ENCODE measurements at places on chromosomes 1 and 21. TPM values are rescaled to one million over a fixed set of nuclear protein-coding genes. Genes with fewer than 3 reads are reported as not detected.

DNA sequence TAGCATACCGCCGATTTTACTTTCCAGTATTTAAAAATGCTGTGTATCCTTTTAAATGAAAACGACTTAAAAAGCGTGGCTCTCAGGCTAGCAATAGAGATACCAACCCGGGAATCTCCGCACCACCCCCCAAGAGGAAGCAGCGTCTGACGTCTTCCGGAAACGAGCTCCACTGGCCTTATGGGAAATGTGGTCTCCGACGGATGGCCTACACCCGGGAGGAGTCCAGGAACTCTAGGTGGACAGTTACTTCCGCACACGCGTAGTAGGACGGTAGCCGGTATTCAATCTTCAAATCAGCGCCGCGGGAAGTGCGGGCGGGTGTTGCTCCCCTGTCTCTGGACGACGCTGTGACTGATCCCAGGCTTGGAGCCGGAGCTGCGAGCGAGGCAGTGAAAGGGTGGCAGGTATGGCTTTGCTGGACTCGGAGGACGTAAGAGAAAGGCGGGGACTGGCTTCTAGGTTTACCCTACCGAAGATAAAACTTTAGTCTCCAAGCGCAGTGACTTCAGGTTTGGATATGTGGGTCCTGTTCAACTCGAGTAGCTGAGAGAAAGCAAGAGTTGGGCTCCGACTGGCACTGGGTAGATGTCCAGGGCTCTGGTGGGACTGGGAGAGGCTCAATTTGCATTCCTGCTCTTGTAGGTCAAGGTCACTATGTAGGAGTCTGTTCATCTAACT lies at the start of gene ZNF684:
TSS of gene ZNF684 (plus strand) at position 257 of the 681 bp plus-strand sequence. CDS start 1,530 bp downstream, outside the sequence.
- H3K27me3 ChIP-seq = peaks cover 2% of the 10 kb centered on the region
- DNase-seq = peak; percentile 83
- peaks cover 26% of the 10 kb centered on the region for H3K4me1 ChIP-seq
- peak within 1 kb of the TSS; percentile 88 for H3K27ac ChIP-seq
- peak within 1 kb of the TSS; percentile 97 for H3K4me3 ChIP-seq

DNA sequence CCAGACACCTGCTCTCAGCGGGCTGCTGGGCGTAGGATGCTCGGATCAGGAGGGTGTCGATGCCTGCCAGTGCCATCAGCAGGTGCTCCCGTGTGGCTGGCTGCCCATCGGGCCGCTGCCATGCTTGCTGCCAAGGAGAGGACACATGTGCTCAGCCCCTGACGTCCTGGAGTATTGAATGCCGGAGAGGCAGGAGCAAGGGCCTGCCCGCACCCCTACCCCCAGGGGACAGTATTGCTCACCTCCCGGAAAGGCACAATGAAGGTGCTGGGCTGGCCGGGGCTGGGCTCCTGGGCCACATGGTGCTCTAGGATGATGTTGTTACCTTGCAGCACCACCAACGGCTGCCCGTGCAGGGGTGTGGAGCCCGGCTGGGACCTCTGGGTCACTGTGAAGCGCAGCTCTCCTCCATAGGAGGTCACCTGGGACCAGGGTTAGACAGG lies 61.5 kb downstream of the HSPG2 start:
- no peaks in the 10 kb centered on the region for H3K27me3 ChIP-seq
- H3K4me3 ChIP-seq = no peak overlapping the region
- no peaks in the 10 kb centered on the region for H3K4me1 ChIP-seq
- no peak for DNase-seq
- no peak overlapping the region for H3K27ac ChIP-seq

GRCh38 chr1:192535916-192536664 lies 39.5 kb upstream of the RGS1 start:
- peaks cover 52% of the 10 kb centered on the region for H3K4me1 ChIP-seq
- no peak overlapping the region for H3K27ac ChIP-seq
- no peaks in the 10 kb centered on the region for H3K27me3 ChIP-seq
- peaks cover 9% of the 10 kb centered on the region for H3K36me3 ChIP-seq
- DNase-seq = no peak
- no peak overlapping the region for H3K4me3 ChIP-seq

DNA sequence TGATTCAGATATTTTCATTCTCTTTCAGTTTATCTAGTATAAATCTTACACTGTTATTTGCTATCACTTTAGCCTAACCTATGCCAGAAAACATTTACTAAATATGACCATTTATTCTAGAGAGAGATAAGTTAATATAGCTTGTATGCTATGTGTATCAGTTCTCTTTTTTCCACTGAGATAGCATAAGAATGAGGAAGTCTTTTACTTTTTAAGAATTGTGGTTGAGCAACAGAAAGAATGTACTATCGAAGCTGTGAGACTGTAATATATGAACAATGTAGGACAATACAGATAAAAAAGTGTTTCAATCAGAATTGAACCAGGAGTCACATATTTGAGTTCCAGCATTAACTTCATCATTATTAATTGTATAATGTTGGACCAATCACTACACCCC lies 479.9 kb upstream of the PLXNA2 start:
- H3K27ac ChIP-seq = no peak overlapping the region
- no peak overlapping the region for H3K4me3 ChIP-seq
- no peak for DNase-seq
- H3K4me1 ChIP-seq = no peaks in the 10 kb centered on the region

- peak overlapping the region; percentile 88 for H3K4me3 ChIP-seq
- H3K4me1 ChIP-seq = peaks cover 41% of the 10 kb centered on the region
- peaks cover 39% of the 10 kb centered on the region for H3K27me3 ChIP-seq
- H3K36me3 ChIP-seq = peaks cover 4% of the 10 kb centered on the region
- DNase-seq = no peak
Measured at GRCh38 chr1:155083865-155084721, 5.5 kb downstream of the EFNA3 start.

- DNase-seq = no peak
- H3K27ac ChIP-seq = peak overlapping the region; percentile 78
- H3K27me3 ChIP-seq = peaks cover 6% of the 10 kb centered on the region
- H3K4me3 ChIP-seq = peak overlapping the region; percentile 69
Measured at GRCh38 chr1:13699510-13699909, 478 bp upstream of the PRDM2 start.

GRCh38 chr1:80659161-80659560 lies 1141.6 kb upstream of the ADGRL2 start:
- no peaks in the 10 kb centered on the region for H3K27me3 ChIP-seq
- no peaks in the 10 kb centered on the region for H3K4me1 ChIP-seq
- no peak overlapping the region for H3K4me3 ChIP-seq
- DNase-seq = no peak
- H3K36me3 ChIP-seq = no peaks in the 10 kb centered on the region

FAM151A gene
- total RNA-seq = not detected

RHCE gene
- total RNA-seq = not detected

DNA sequence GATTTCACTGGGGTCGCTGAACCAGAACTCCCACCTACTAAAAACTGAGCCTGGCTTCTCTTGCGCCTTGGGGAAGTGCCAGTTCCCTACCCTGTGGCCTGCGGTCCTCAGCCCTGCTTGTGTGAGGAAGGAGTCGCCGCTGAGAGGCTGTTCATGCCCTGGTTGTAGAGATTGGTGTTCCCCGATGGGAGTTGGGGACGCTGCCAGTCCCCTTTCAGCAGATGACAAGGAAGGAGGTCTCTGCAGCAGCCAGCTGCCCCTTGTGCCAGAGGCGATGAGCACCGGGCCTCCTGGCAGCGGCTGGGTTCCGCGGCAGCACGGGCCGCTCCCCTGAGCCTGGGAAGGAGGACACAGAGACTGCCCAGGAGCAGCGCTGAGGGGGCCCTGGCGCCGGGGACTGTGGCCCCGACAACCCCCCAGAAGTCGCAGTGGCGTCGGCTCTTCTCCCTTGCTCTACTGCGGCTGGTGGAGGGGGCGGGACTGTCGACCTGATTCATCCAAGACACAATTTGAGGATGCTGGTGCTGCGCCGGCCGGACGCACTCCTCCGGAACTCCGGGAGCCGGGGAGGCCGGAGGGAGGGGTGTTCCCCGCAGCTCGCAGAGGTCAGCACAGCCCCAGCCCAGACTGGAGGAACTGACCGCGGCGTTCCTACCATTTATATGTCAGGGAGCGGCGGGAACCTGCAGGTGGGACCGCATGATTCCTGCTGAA lies 12.0 kb upstream of the ADORA3 start:
- peak overlapping the region; percentile 63 for H3K27ac ChIP-seq
- H3K27me3 ChIP-seq = peaks cover 2% of the 10 kb centered on the region
- peak overlapping the region; percentile 13 for H3K4me3 ChIP-seq
- H3K36me3 ChIP-seq = no peaks in the 10 kb centered on the region

ATP1A4 gene
- total RNA-seq = not detected

MFSD2A gene
- 56.2 TPM for total RNA-seq

FCRLB gene
- not detected for total RNA-seq
